ENCODE measurements at places on chromosomes 1 and 21. TPM values are rescaled to one million over a fixed set of nuclear protein-coding genes. Genes with fewer than 3 reads are reported as not detected.

GRCh38 chr1:208344202-208344857 lies 100.1 kb upstream of the PLXNA2 start:
- DNase-seq = no peak

Gene GPA33
- polyA plus RNA-seq = 1.7 TPM

Gene GJA9
- polyA plus RNA-seq = 0.30 TPM

Gene CAP1
- 144 TPM for polyA plus RNA-seq

Gene NEGR1
- 12.6 TPM for polyA plus RNA-seq

DNA sequence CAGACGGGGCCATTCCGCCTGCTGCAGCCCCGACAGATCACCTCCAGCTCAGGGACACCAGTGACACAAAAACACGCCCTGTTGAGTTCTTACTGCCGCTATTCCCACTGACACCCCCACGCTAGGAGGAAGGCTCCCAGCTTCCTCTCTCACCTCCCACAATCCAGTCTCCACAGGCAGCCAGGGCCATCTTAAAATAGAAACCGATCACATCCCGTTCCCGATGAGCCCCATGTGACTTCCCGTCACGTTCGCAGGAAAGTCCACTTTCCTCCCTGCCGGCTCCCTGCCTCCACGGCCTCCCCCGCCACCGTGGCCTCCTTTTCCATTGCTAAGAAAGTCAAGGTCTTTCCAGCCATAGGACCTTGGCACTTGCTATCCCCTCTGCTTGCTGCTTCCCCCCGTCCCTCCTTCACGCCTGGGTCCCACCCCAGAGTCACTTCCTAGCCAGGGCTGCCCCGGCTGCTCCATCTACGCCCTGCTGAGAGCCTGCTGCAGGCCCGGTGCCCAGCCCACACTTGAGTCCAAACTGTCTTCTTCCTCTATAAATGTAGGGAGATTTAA lies 24.0 kb upstream of the DDOST start:
- no peak for DNase-seq

GRCh38 chr1:110288111-110288510 lies 51.1 kb upstream of the RBM15 start:
- DNase-seq = no peak

- DNase-seq = no peak
Measured at GRCh38 chr21:30674312-30674711, 31.6 kb downstream of the KRTAP20-3 start.

GRCh38 chr1:202167708-202168415 lies 7.5 kb upstream of the PTPN7 start:
- no peak for DNase-seq

Gene MROH7
- polyA plus RNA-seq = 1.9 TPM

- no peak for DNase-seq
Measured at GRCh38 chr1:86194491-86195034, 38.0 kb upstream of the COL24A1 start.

Gene SOX13
- polyA plus RNA-seq = 16.5 TPM

GRCh38 chr1:55245781-55246180 lies 30.6 kb upstream of the USP24 start:
- DNase-seq = no peak

Gene RHBDL2
- polyA plus RNA-seq = 1.5 TPM

Gene SFN
- 0.57 TPM for polyA plus RNA-seq

Gene GSTM5
- polyA plus RNA-seq = 67.9 TPM

Gene NHLH1
- polyA plus RNA-seq = 0.16 TPM

- no peak for DNase-seq
Measured at GRCh38 chr1:15884477-15884876, 37.0 kb downstream of the SPEN start.

DNA sequence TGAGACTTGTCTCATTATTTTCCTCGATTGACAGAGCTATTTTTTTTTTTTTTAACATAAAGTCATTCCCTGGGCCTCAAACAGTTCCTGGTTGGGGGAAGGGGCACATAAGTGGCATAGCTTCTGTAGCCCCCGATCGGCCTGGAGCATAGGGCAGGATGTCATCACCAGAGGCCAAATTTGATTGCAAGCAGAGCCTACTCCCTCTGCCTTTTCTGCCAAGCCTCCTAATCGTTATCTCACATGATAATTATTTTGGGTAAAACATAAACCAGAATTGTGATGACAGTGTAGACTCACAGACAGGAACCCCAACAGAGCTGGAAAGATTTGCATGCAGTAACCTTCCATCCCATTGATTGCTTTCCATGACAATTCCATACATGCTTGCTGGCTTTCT lies 404.8 kb downstream of the PCP4 start:
- no peak for DNase-seq

DNA sequence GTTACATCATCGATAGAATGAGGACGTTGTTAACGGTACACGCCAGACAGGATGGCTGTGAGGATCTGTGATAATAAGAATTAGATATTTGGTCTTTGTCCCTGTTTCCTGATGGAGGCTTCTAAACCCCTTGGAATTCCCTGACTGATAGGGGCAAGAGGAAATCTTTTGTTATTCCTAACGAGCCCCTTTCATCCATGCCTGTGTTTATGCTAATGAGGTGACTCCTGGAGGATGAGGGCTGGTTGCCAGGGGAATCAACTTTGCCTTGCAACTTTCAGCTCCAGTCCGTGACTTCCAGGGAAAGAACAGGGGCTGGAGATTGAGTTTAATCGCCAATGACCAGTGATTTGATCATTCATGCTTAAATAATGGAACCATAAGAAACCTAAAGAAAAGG lies 39.3 kb upstream of the NLRP3 start:
- no peak for DNase-seq
